ENCODE measurements at places on chromosomes 5 and 9. TPM values are rescaled to one million over a fixed set of nuclear protein-coding genes. Genes with fewer than 3 reads are reported as not detected.

TXNDC8 gene
- total RNA-seq = not detected

GBGT1 gene
- total RNA-seq = 3.3 TPM

ZNF883 gene
- total RNA-seq = 6.2 TPM

GPR150 gene
- total RNA-seq = 0.33 TPM

RASEF gene
- 1.2 TPM for total RNA-seq

SPINK13 gene
- total RNA-seq = not detected

MGAT4B gene
- total RNA-seq = 157 TPM

PRXL2C gene
- total RNA-seq = 29.3 TPM

FAF2 gene
- total RNA-seq = 38.5 TPM

SLC38A9 gene
- 46.2 TPM for total RNA-seq

ARHGEF39 gene
- total RNA-seq = 0.66 TPM

EGFL7 gene
- 7.9 TPM for total RNA-seq

MORN5 gene
- total RNA-seq = 0.51 TPM

LHX6 gene
- total RNA-seq = not detected

RNF14 gene
- 49.1 TPM for total RNA-seq

LCN10 gene
- not detected for total RNA-seq

RXFP3 gene
- not detected for total RNA-seq

SPATA31C1 gene
- total RNA-seq = not detected

MZB1 gene
- total RNA-seq = not detected

PANK3 gene
- total RNA-seq = 38.8 TPM

CCDC183 gene
- 1.0 TPM for total RNA-seq

PRDM9 gene
- total RNA-seq = not detected

HAVCR2 gene
- total RNA-seq = 3.6 TPM

PCDHGB7 gene
- total RNA-seq = 13.6 TPM

All from fibroblast of lung (primary cell).